Fibroblast of the aortic adventitia (primary cell): ENCODE measurements at places on chromosomes 16 and 17. TPM values are rescaled to one million over a fixed set of nuclear protein-coding genes. Genes with fewer than 3 reads are reported as not detected.

The CSHL1 gene
- total RNA-seq, result not detected in 2 replicates

The DUS2 gene
- total RNA-seq, result 12.9 and 14.6 TPM in 2 replicates

DNA sequence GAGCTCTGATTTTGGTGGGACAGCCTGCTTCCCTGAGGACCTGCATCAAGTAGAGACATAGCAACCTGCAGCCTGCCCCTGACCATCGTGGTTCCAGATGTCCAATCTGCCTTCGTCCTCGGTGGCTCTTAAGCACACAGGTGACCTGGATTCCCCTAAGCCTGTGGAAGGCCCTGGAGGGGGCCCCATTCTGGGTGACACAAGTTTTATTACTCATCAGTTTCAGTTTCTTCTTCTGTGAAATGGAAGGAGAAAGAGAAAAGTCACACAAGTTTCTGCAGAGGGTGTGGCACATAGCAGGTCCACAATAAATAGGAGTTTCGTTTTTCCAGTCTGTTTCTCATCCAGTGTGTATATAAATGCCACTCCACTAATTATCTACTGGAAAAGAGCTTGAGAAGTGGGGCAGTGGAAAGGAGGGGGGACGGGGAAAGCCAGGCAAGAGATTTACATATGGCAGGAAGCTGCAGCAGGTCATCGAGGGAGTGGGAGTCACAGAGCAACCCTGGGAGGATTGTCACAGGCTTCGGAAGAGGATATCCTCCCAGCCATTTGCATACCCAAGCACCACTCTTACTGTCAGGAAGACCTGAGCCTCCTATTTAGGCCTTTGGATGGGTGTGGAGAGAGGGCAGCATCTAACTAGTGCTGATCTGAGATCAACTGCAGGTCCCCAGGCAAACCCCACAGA lies 10.0 kb upstream of the NOS2 start:
- DNase-seq, result no peak

DNA sequence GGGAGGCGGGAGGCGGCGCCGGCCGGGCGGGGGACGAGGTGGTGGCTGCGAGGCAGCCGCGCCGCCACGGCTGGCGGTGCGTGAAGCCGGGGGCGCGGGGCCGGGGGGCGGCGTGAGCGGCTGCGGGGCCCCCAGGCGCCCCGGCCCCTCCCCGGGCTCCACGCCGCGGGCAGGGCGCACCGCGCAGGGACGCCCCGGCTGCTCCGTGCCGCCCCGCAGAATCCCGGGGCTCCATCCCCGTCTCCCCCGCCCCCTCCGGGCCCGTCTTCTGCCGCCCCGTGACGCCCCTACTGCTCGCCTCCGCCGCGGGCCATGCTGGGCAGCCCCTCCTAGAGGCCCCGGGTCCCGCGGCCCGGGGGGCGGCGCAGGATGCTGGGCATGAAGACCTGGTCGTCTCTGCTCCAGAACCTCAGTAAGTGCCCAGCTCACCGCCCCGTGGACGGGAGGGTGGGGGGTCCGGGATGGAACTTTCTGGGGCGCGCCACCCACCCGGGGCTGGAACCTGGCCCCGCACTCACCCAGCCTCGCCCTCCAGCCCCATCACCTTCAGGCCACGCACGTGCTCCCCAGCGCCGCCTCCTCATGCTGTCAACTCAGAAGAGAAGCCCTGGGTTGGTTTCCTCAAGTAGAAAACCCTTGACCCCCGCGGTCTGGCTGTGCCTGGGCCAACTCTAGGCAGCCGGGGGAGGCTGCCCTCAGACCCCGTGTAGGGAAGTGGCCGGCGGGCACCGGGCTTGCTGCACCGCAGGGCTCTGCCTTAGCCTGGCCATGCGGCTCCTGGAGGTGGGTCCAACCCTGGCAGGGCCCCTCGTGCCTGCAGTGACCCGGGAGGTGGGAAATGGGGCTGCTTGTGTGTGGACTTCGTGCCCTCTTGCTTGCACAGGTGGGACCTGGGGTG lies 150.2 kb upstream of the GSE1 start:
- no peak for DNase-seq

- peak; percentile 4 for DNase-seq
These were observed 535 bp upstream of the AURKB start for GRCh38 chr17:8210761-8211458.

DNA sequence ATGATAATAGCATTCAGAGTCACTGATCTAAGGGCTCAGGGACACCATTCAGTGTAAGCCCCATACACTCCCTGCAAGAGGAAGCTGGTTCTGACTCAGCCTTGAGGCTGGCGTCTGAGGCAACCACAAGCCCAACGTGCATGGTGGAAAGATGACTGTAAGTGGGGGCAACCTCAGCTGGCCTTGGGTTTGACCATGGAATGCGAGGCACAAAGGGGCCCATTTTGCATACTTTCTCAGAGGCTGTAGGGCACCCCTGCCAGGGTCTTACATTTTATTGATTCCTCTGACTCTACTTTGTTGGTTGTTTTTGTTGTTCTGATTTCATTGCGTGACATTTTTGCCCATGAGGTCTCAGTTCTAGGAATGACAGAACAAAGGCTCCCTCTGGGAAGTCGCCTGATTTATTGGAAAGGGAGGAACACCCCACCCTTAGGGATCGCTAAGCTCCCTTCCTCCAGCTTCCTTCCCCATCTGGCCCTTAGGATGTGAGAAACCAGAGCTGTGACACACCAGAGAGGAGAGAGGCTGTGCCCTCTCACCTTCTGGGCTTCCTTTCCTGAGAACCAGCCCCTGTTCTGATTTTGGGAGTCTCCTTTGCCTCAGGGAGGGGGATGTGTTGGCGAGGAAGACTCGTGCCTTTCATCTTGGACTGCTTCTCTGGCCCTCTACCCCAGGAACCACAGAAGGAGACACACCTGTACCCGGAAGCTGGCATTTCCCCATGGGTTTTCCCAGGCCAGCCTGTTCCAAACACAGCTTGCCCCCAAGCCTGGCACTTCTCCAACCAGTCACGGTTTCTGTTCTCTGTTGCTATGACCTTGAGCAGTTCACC lies 5.6 kb upstream of the CIITA start:
- DNase-seq, result peak; percentile 54

DNA sequence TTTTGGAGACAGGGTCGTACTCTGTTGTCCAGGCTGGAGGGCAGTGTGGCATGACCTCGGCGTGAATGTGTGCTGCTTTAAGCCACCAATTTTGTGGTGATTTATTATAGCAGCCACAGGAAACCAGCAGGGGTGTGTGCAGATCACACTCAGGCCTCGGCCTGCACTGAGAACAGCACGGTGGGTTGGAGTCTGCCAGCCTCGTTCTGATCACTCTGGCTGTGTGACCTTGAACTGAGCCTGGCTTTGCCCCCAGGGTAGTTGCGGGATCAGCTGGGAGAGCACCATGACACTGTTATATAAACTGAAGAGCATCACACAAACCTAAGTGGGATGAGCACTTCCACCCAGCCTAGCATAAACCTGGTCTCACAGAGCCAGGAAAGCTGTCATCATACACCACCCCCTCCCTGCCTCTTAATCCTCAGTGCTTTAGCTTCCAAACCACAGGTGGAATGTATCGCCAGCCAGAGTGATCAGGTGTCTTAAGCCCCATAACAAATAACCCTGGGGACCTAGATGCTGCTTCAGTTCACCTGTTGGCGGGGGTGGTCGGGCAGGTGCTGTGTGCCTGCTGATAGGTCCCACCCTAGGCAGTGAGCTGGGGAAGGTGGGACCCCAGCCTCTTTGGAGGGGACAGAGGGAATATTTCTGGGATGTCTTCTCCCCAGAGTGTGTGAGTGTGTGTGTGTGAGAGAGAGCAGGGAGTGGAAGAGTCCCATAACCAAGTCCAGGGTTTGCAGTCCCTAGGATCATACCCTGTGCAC lies 28.6 kb upstream of the NDRG4 start:
- no peak for DNase-seq
